ENCODE measurements at places on chromosomes 12 and 14.

DNA sequence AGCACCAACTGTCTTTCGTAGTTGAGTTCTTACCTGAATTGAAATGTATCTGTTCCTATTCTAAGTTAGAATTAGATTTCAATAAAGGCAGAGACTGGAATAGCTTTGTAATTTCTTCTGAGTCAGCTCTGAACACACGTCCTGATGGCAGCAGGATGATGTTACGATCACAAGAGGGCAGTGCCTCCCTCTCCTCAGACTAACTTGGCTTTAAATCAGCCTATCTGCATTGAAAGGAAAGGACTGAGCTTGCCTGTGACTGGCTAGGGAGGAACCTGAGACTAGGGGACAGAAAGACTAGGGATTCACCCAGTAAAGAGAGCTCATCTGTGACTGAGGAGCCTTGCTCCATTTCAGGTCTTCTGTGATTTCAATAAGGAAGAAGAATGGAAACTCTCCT lies 323.7 kb upstream of the OR4E1 start:
- DNase-seq = no peak

DNA sequence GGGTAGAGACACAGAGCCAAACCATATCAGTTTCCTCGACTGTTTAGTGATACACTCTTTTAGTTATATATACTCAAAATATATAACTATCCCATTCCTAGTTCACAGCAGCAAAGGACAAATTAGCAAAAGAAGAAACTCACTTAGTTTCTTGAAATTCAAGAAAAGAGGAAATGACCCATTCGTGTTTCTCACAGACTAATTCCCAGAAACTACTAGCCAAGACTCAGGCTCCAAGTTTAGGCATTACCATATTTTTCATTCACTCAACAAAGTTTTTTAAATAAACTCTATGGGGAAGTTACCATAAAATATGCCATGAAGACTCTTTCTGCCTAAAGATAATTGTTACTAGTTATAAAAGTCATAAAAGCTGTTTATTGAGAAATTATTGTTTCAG lies 152.3 kb upstream of the DAAM1 start:
- DNase-seq = no peak

GRCh38 chr12:92446083-92446460 lies 256.7 kb upstream of the PLEKHG7 start:
- no peak for DNase-seq

DNA sequence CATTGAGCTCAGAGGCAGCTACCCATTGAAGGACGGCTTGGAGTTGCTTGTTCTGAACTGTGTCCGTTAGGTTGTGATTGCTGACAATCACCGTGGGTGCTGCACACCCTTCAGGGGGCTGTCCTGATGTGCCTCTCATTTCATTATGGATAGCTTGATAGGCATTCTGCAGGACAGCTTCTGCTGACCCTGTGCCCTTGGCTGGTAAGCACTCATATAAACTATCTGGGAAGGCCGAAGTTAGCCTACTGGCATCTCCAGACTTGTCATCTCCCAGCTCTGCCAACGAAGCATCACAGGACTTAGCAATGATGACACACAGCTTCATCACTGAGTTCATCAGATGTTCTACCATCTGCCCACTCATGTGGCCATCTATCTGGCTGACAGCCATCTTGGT lies 22.3 kb downstream of the AKAP3 start:
- DNase-seq = no peak

DNA sequence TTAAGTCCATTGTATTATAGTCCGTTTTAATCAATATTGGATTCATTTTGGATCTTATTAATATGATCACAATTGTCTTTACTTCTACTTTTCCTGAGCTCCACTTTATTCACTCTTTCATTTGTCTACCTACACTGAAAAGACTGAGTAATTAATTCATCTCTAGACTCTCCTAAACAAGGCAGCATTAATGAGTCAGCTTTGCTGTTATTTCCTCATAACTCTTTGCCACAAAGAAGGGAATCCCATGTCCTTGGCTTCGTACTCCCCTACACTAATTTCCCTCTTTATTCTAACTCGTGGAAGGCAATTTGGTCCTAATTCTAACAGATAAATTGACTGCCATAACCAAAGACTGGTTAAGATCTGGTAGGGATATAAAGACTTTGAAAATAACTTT lies 91.9 kb downstream of the ARMH4 start:
- DNase-seq = no peak

Data from putamen (tissue), 1 donor.